ENCODE measurements at places on chromosomes 7 and 10.

DNA sequence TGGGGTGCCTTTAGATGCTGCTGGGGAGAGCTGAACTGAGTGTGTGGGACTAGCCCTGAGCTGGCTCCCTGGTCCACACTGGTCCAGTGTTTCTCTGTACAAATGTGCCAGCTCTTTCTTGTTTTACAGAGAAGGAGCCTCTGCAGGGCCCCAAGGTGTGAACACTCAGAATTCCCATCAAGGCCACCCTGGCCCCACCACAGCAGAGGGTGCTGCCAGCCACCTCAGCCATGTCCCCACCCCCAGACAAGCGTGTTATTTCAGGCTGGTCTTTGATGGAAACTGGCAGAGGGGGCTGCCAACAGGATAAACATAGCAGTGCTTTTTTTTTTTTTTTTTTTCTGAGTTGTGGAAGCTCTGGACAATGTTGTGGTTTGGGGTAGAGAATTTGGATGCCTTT is 68.5 kb upstream of the LRRC18 start:
- DNase-seq, result no peak

GRCh38 chr7:139618482-139619366 is 95.2 kb downstream of the CLEC2L start:
- peak; percentile 21 for DNase-seq

GRCh38 chr7:78912781-78913180 is 540.7 kb downstream of the MAGI2 start:
- DNase-seq, result no peak

GRCh38 chr10:97919012-97919411 is 69.4 kb downstream of the GOLGA7B start:
- DNase-seq, result no peak

DNA sequence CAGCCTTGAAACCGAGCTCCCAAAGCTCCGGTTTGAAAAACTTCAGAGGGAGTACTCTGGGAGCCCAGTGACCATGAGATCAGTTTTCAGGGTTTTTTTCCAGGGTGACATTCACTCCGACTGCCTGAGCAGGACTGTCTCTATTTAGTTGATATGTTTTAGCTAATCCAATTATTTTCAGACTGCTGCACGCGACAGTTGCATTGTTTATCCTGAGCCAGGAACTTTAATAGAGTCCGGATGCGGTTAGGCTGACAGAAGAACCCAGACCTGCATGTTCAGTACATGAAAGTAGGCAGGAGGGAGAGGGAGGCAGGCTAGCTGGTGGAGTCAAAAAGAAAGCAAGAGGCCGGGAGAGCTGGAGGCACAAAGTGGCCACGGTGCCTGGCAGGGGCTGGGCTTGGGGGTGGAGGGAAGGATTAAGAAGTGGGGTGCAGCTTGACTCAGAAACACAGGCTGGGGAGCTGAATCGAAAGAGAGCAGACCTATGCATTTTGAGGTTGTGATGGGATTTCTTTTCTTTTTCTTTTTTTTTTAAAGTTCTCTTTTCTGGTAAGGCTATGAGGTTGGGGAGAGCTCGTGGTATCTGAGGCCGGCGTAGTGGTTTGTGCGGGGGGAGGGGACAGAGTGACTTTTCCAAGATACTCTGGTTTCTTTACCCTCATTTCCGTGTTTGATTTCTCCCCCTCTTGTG is 5.7 kb downstream of the GATA3 start:
- DNase-seq, result peak; percentile 55

DNA sequence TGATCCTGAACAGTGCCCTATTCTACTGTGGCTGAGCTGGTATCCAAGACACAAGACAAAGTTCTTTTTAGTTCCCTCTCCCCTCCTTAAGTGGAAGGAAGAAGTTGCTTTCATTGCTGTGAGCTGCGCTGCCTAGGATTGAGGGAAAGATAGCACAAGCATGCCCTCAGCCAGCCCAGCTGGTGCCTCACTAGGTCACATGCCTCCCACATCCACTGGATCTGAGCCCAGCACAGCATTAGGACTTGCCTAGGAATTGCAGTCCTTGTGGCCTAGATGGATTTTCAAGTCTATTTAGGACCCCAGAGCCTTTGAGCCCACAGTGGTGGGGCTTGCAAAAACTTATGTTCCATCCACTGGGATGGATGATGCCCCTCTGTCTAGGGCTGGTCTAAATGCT is 214.2 kb downstream of the ZNF248 start:
- DNase-seq, result no peak

DNA sequence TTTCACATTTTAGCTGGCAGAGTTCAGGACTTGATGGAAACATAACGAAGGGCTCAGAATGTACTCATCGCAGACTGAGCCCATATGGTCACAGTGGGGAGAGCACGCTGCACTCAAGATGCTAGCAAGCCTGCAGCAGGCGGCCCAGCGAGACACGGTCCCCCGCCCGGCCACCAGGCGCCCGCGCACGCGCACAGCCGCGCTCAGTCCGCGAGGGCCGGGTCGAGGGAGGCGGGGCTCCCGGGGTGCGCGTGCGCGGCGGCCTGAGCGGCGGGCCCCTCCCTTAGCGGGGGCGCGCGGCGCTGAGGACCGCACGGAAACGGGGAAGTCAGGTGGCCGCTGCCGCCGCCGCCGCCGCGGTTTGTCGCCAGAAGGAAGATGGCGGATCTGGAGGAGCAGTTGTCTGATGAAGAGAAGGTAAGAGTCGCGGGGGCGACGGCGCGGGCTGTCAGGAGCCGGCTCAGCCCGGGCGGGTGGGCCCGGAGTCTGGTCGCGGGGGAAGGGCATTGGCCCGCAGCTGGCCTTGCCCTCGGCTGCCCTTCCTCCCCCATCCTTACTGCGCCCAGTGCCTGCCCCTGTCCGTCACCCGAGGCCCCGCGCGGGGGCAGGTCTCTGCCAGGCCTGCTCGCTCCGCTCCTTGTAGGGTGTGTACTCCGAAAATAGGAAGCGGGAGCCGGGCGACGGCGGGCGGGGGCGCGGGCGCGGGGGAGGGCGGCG is at the start of gene CAPZA2:
Gene CAPZA2, plus strand, starts transcription at position 354 of the 717 bp plus-strand sequence. Its CDS starts 25 bp downstream, at position 379.
- DNase-seq, result peak; percentile 93

GRCh38 chr7:30530373-30530772 is 25.7 kb upstream of the GGCT start:
- DNase-seq, result no peak

DNA sequence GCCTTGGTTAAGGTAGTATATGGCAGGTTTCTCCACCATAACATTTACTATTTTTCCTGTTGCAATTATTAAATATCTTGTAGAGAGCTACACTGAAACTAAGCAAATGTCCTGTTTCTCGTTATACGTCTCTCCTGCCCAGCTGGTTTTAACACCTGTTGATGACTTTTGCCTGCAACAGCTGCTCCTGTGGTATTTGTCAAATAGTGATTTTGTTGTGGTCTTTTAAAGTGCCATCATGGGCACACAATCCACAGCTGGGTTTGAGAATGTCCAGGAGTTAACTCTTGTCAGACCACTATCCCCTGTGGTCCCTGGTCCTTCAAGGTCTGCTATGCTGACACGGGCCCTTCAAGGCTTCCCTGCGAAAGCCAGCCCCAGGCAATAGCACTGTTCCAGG is 24.9 kb upstream of the SEC61G start:
- no peak for DNase-seq

GRCh38 chr7:73622909-73623797 is 1.2 kb downstream of the MLXIPL start:
- DNase-seq, result no peak

GRCh38 chr7:115349635-115350034 is 427.7 kb downstream of the MDFIC start:
- no peak for DNase-seq

DNA sequence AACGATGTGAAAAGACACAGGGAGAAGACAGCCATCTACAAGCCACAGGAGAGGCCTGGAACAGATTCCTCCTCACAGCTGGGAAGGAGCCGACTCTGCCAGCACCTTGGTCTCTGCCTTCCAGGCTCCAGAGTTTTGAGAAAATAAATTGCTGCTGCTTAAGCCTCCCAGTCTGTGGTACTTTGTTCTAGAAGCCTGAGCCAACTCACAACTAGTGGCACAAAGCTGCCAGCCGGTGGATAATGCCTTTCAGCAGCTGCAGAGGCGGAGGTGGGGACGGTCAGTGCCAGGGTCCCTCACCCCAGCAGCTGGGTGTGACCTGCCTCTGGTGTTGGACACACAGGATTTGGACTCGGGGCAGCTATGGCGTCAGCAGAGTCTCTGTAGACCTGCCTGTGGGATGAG is 255.4 kb upstream of the PITRM1 start:
- DNase-seq, result no peak

DNA sequence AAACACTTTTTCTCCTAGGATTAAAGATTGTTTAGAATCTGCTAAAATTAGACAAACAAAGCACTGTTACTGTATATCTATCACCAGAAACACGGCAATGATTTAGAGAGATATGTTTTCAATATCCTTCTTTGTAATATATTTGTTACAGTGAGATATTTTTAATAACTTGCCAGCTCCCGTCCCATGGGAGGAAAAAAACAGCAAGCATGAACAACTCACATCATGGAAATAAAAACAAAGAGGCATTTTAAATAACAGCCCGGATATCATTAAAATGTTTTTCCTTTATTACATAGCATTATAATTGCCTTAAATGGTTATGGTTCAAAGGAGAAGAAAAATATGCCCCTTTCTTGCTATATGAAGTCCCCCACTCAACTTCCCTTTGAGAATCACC is 272.1 kb downstream of the BMPER start:
- DNase-seq, result no peak

GRCh38 chr10:128084364-128084763 is 41.9 kb downstream of the MKI67 start:
- DNase-seq, result no peak

DNA sequence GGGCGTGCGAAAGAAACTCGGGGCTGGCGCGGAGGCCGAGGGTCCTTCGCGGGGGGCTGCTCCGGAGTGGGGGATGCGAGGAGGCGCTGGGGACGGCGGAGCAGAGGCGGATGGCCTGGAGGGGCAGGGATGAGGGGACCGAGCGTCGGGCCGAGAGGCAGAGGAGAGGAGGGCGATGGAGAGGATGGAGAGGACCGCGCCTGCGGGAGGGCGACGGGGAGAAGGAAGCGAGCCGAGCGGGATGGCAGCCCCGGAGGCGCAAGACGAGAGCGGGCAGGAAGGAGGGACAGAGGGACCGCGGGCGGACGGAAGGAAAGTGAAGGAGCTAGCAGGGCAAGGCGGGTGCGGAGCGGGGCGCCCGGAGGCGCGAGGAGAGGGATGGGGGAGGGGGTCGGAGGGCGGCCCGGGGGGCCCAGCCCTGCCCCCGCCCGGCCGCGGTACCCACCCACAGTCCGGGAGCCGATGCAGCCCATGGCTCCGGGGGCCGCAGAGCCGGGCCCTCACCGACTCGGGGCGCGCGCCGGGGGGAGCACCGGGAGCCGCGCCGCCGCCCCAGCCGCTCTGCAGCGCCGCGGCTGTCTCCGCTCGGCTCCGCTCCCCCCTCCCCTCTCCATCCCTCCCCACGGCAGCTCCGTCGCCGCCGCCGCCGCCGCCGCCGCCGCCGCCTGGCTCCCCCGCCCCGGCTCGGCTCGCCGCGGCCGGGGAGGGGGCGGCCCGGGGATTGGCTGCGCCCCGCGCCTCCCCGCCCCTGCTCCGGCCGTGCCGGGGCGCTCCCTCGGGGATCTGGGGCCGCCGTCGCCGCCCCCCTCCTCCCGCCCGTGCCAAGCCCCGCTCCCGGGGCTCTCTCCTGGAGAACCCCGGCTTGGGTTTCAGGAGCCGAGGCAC is at the start of gene FAM131B:
Gene FAM131B, minus strand, starts transcription at position 583 of the 885 bp plus-strand sequence. Its CDS starts 110 bp downstream, at position 473.
- no peak for DNase-seq

DNA sequence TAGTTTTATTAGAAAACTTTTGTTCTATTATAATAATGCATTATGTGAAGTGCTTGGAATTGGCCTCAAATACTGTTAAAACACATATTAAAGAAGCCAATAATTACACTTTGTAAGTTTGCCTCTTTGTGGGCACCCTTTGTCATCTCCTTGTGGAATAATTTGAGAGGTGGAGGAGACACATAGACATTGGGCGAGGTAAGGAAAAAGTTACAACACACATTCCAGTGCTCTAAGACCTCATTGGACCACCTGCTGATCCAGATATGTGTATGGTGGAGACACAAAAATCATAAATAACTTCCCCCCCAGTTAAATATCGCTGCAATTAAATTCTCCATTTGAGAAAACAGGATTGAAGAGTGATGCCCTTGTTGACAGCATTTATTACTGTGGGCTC is 511.8 kb downstream of the GFRA1 start:
- no peak for DNase-seq

GRCh38 chr7:3138997-3139396 is 95.3 kb upstream of the CARD11 start:
- no peak for DNase-seq

GRCh38 chr10:52004342-52004949 is 305.1 kb upstream of the CSTF2T start:
- DNase-seq, result no peak

DNA sequence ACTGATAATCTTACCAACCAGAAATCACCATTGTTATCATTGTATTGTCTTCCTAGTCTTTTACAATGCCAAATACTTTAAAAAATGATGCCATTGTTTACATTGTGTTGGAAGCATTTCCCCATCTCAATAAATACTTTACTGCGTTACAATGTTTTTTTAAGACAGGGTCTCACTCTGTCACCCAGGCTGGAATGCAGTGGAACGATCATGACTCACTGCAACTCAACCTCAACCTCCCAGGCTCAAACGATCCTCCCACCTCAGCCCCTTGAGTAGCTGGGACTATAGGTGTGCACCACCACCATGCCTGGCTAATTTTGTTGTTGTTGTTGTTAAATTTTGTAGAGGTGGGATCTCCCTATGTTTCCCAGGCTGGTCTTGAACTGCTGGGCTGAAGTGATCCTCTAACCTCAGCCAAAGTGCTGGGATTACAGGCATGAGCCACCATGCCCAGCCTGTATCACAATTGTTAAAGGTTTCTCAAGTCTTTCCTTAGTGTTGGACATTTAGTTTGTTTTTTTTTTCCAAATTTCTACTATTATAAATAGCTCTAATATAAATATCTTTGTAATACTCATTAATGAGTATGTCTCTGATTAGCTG is 13.5 kb downstream of the LRMDA start:
- no peak for DNase-seq

DNA sequence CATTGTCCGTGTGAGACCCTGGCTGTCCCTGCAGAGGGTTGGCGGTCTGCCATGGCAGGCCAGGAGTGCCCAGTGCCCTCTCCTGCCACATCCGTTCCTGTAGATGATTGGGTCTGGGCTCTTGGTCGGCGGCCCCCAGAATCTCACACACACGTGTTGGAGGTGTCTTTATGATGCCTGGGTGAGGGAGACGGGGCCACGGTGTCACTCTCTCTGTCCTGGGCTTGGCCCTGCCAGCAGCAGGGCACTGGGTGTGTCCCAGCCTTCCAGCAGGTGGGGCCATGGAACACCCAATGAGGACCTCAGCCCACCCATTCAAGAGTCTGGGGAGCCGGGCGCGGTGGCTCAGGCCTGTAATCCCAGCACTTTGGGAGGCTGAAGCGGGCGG is 30.2 kb downstream of the UNC5B start:
- DNase-seq, result no peak

DNA sequence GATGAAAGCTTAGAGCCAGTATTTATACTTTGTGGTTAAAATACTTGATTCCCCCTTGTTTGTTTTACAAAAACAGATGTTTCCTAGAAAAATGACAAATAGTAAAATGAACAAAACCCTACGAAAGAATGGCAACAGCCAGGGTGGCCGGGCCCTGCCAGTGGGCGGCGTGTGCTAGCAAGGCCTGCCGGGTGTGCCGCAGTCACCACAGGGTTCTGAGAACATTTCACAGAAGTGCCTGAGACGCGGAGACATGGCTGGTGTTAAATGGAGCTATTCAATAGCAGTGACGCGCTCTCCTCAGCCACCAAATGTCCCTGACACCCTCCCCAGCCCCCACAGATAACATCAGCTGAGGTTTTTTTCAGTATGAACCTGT is 14.5 kb downstream of the GPR146 start:
- DNase-seq, result no peak

- no peak for DNase-seq
Observed at GRCh38 chr10:16199216-16199615, 237.6 kb upstream of the PTER start.

Data from activated T-cell treated with anti-CD3 and anti-CD28 coated beads for 24 hours (primary cell).